ENCODE measurements at places on chromosomes 13 and 19.
A peak's percentile ranks its signal among the peaks of the same experiment; 100 is the strongest.

- no peak for DNase-seq
Observed at GRCh38 chr13:79226250-79226649, 179.8 kb downstream of the RBM26 start.

GRCh38 chr13:85512421-85512820 is 286.8 kb downstream of the SLITRK6 start:
- no peak for DNase-seq

- no peak for DNase-seq
Observed at GRCh38 chr13:100392709-100393630, 195.6 kb downstream of the GGACT start.

DNA sequence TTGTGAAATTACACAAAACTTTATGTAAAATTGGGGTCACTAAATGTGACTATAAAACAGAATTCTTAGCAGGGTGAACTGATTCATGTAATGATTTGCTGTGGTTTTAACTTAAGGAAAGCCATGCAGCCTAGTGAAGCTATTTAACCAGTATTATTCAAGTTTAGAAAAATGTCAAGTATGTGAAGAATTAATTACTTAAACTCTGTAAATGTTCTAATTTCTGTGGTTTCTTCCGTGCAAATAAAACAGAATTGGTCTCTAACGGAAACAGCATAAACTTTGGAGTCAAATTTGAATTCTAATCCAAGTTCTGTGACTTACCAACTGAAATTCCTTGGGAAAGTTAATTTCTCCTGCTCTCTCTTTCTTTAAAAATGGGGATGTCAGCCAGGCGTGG is 13.3 kb downstream of the CDC16 start:
- no peak for DNase-seq

DNA sequence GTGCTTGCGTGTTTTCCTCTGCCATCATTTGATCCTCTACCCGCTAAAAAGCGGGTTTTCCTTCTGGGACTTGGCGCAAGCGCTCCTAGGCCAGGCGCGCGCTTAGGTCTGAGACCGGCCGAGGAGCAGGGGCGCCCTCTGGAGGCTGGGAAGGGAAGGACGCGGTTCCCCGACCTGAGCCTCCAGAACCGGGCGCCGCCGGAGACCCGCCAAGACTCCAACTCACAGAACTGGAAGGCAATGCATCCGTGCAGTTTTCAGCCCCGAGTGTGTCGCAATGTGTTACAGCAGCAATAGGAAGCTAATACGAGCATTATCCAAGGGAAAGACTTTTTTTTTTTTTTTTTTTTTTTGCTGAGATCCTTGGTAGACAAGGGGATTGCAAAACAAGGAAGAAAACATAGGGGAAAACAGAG is 190.9 kb downstream of the COL4A1 start:
- peak; percentile 74 for DNase-seq

- DNase-seq, result no peak
Observed at GRCh38 chr13:32178763-32179162, 136.4 kb downstream of the ZAR1L start.
